ENCODE measurements at places on chromosomes 12 and 14.

GRCh38 chr14:89284333-89285058 lies 132.5 kb downstream of the FOXN3 start:
- DNase-seq: no peak

DNA sequence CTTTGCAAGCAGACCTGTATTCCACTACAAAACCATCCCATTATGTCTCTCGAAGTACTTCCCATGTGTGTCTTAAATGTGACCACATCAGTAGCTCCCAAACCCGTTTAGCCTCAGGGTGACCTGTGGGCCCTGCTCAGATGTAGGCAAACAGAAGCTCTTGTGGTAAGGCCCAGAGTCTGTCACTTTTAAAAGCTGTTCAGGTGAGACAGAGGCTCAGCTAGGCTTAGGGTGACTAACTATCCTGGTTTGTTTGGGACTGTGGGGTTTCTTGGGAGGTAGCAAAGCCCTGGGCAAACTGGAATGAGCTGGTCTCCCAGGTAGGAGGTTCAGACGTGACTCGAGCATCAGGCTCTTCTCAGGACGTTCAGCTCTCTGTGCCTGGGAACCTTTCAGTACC lies 64.5 kb upstream of the VASH1 start:
- no peak for DNase-seq

GRCh38 chr14:21543521-21543960 lies 17.4 kb upstream of the SALL2 start:
- no peak for DNase-seq

GRCh38 chr12:106226884-106227640 lies 20.8 kb downstream of the CKAP4 start:
- DNase-seq: peak; percentile 46

DNA sequence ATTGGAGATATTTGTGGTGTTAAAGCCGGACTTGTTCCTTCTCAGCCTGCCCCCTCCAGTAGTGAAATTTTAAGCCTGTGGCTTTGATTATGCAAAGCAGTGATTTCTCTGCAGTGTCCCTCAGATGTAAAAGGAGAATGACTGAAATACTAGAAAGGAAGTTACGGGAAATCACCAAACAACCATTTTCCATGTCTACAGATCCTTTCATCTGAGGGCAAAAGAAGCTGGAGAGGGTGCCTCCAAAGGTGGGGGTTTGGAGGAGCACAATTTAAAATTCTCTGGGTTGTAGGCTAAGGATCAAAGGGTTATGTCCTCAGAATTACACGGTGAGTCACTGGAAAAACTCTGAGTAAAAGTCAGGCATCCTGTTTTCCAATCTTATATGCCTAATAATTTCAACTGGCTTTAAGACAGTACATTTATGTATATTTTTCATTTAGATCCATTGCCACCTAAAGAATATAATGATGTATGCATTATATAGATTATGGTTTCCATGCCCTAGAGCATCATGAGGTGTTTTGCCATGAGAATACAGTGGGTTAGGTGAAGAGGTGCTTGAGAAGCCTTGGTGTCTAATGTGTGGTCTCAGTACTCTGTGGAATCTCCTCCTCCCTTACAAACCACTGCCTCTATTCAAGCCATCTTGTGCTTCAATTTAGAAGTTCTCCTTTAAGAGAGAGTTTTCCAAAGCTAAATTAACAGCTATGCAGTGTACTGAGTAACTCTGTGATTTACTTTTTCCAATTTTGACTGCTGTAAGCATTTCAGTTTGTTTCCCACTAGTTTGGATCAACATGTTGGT lies 362.1 kb downstream of the RAD51B start:
- DNase-seq: no peak
